ENCODE measurements at places on chromosomes 12 and 14.

DNA sequence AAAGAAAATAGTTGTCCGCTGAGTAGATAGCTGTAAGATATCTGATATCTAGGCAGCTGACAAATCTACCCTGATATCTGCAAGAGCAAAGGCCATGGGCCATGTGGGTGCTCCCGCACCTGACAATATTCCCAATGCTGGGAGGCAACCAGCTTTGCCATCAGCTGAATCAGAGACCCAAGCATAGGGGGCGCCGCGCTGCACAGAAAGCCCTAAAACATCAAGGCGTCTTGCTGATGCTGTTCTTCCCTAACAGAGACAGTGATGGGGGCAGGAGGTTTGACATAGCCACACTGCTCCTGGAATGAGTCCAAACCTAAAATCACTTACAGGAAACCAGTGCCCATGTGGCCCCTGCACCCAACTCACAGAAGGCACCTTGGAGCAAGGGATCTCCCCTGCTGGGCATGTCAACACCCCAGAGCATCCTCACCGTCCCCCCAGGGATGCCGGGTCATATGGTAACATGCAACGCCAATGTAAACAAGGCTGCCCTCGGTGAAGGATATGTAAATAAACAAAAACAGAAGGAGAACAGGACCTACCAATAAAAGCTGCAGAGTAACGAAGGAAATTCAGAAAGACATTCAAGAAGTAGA is 199.5 kb downstream of the TMEM132D start:
- DNase-seq: no peak

DNA sequence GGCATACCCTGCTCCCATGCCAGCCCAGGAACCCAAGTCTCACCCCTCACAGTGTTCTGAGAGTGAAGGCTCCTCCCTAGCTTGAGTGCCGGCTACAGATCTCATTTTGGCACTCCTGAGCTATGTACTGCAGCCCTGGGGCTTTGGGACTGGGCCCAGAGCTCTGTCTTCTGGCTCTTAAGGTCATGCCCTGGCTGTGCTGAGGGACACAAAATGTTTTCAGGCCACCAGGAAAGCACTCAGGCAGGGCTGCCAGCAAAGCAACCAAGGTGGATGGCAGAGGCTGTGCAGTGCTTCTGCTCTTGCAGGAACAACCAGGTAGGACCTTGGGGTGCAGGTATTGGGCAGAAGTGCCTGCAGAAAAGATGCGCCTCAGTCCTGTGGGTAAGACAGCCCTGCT is 564.0 kb downstream of the SLC6A15 start:
- DNase-seq: no peak

- no peak for DNase-seq
Observed at GRCh38 chr12:31728289-31728916, 418 bp downstream of the AMN1 start.

GRCh38 chr12:128810182-128811127 is 13.3 kb downstream of the SLC15A4 start:
- no peak for DNase-seq

DNA sequence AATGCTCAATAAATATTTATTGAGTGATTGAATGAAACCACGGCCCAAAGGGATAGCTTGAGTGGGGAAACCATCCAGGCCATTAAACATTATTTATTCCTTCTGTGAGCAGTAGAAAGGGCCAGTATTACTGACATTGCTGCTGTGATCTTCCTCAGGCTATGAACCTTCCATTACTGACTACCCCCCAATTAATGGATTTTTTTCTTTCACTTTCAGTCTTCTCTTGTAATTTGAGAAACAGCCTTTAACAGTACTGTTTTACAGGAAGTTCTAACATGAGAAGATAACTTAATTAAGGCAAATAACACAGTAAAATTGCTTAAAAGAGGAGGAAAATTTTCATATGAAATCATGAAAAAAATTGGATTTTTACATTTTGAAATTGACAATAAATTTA is 629.5 kb downstream of the TRHDE start:
- no peak for DNase-seq

- DNase-seq: no peak
Observed at GRCh38 chr14:98120831-98121464, 1151.0 kb downstream of the BCL11B start.

DNA sequence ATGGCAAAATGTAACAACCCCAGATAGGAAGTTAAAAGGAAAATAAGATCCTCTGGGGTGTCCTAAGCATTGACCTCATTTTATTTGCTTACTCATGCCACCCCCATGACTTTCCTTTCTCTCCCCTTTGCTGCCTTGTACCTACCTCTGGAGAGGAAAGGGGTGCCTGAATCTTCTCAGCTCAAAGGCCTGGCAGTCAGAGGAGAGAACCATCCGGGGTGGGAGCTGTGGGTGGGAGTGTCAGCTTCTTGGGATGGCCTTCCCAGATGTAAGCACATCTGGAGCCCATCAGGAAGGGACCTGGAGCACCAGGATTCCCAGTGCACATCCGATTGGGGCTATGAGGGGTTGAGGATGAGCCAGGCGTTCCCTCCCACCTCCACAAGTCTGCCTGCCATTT is 5.2 kb upstream of the ITGA5 start:
- no peak for DNase-seq

- DNase-seq: no peak
Observed at GRCh38 chr12:14716848-14717444, 20.5 kb upstream of the GUCY2C start.

DNA sequence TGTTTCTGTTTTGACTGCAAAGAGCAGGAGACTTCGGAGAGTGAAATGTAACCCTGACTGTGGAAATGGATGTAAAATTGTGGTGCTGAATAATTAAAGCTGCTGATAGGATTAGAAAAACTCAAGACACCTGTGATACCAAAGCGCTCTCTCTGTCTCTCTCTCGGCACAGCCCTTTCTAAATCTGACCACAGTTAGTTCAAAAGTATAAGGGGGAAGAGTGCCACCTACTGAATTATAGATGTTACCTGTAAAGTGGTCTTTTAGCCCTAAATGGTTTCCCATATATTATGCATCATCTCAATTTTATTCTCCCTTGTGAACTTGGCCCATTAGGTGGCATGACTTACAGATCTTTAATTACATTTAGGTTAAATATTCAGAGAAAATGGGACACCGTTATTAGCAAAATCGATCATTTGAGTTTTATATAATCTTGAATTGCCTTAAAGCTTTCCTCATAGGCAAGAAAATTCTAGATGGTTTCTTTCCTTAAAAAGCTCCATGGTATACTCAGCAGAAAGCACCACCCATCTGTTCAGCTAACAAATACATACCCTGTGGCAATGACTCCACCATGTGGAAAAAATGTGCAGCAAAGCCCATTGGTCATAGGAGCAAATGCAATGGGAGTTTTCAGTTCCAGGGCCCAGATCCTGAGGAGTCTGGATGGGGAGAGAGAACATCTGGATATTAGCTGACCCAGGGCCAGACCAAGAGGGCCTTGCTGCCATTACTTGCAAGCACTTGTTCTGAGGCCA is 18.1 kb downstream of the RFC5 start:
- no peak for DNase-seq

- no peak for DNase-seq
Observed at GRCh38 chr12:103771466-103771865, 69.6 kb downstream of the NT5DC3 start.

DNA sequence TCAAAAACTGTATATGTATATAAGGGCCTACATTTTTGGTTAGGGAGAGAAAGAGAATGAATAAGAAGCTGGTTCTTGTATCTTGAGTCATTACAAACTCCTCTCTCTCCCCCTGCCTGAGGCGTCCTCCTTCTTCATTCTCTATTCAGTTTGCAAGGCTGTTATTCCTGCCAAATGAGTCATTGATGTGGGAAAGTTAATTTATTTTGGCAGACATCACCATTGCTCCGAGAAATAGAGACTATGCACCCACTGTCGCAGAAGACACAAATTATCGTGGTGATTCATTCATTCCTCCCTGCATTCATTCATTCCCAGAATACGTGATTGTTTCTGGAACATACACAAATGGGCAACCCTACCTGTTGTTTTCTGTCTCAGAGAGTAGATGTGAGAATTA is 112.5 kb upstream of the MED13L start:
- DNase-seq: no peak

GRCh38 chr12:126182619-126183236 is 1117.5 kb downstream of the AACS start:
- no peak for DNase-seq

DNA sequence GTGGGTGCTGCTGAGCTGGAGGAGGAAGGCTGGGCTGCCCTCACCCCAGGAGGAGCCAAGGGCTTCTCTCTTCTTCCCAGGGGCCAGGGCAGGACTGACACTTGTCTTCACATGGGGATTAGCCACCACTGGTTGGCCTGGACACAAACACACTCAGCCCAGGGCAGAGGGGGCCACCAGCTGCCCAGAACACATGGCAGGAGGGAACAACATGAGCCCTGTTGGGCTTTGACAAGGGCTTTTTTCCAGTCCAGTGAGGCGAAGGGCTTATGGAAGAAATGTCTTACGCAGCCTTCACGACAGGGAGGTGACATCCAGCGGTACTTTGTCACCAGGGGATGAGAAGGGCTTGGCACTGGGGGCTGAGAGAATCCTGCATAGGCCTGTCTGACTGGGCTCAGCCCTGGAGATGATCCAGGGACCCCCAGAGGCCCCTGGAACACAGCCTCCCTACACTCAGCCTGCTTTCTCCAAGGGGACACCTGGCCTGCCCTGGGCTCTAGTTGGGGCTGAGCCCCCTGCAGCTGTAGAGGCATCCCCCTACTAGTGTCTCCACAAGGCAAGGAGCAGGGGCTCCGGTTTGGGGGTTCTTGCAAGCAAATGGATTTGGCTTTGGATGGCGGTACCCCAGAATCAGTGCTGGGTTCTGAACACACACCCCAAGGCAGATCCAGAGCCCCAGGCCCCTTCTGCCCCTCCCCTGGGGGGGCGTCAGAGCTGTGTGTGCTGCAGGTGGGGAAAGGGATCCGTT is 18.9 kb downstream of the ARL6IP4 start:
- no peak for DNase-seq

DNA sequence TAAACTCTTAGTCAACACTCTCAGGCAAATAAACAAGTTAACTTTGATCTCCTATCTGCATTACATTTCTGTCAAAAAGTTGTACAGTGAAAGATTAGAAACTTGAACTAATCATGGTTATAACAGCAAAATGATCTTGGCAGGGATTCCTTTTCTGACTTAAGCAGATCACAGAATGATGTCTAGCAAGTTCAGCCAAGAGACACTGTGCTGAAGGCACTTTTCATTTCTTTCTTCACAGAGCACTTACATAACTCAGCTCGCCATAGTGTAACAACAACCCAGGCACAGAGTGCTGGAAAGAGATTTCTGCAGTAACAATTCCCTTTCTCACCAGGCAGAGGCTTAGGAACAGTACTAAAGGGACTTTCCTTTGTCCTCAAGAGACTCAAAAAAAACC is 19.6 kb upstream of the CSRP2 start:
- no peak for DNase-seq

DNA sequence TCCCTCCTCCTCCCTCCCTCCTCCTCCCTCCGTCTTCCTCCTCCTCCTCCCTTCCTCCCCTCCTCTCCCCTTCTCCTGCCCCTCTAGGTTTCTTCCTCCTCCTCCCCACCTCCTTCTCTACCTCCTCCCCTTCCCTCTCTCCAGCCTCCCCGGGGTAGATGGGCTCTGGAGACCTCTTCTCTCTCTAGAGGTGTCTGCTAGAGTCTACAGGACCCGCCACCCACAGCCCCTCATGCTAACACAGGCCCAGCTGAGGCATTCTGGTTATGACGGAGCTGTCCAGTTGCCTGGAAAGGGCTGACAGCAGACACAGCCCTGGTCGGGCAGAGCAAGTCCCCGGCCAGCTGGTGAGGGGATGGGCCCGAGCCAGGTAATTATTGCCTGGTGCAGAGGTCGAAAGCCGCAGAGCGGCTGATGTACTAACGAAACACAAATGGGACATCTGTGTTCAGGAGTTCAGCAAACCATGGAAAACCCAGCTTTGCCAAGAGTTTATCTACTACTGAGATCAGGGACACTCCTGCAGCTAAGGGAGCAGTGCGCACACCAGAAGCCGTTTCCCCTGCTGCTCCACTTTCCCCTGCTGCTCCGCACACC is 96.2 kb downstream of the PAPOLA start:
- no peak for DNase-seq

GRCh38 chr12:115385141-115385540 is 701.2 kb upstream of the TBX3 start:
- DNase-seq: no peak

DNA sequence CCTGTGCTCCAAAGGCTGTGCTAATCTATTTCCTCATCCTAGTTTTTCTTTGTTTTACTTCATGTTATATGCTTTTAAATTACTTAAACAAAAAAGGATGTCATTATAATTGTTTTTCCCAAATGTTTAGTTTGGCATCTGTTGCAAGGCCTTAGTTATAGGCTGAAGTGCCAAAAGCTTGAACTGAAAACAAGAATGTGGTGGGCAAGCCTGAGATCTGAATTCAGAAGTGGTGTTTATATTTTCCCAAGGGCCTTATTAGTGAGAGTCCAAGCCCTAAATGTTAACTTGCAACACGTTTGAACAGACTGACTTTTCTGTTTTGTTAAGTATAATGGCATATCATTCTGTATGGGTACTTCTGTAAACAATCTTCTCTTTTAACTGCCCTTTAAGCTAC is 326.8 kb downstream of the CCDC91 start:
- DNase-seq: no peak

GRCh38 chr12:114750917-114751316 is 66.9 kb upstream of the TBX3 start:
- DNase-seq: no peak

- no peak for DNase-seq
Observed at GRCh38 chr14:100325958-100326357, 2.8 kb downstream of the SLC25A47 start.

- no peak for DNase-seq
Observed at GRCh38 chr12:42854208-42854607, 264.7 kb upstream of the PRICKLE1 start.

- no peak for DNase-seq
Observed at GRCh38 chr14:56341766-56342493, 223.7 kb downstream of the PELI2 start.

DNA sequence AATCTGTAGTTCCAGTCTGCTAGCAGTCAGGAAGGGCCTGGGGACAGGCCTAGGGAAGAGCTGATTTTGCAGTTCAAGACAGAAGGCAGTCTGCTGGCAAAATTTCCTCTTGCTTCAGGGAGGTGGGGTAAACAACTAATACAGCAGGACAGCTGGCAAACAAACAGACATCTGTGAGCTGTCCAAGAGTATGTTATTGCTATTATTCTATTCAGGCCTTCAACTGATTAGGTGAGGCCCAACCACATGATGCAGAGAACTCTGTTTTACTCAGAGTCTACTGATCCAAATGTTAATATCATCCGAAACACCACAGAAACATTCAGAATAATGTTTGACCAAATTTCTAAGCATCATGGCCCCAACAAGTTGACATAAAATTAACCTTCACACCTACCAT is 161.0 kb upstream of the E2F7 start:
- DNase-seq: no peak

GRCh38 chr14:57199921-57200320 is 68.8 kb downstream of the EXOC5 start:
- DNase-seq: no peak

GRCh38 chr12:53223389-53224060 is 8.5 kb downstream of the RARG start:
- DNase-seq: no peak

DNA sequence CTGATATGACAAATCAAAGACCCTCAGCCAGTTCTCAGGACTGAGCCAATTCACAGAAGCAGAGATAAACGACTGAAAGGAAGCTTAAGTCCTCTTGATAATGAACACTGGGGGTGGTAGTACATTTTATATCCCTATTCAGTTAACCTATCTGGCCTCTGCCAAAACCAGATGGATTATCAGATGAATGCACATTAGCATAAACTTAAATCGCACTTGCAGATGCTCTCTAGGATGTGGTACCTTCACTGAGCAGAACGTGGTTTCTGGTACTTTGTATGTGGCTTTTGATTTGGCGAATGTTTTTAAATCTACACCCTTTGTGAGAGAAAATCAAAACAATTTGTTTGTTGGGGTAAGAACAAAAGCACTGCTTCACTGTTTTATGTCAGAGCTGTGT is 21.1 kb upstream of the TAS2R14 start:
- DNase-seq: no peak

All from GOT3 (cell line).